ENCODE measurements at places on chromosomes 2 and 18.

DNA sequence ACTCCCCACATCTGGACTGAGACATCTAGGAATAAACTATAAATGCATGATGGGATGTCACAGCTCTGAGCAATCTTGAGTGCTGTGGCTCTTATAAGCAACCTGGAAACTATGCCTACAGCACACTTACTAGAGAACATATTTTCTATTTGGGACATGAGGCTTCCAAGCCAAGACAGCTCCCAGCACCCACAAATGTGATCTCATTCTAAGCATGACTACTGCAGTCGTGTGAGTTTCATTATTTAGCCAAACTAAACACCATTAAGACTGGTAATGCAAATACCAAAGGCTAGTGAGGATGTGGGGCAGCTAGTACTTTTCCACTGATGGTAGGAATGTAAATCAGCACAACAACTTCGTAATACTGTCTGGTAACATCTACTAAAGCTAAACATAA lies 72.5 kb downstream of the RTTN start:
- peak; percentile 74 for DNase-seq

DNA sequence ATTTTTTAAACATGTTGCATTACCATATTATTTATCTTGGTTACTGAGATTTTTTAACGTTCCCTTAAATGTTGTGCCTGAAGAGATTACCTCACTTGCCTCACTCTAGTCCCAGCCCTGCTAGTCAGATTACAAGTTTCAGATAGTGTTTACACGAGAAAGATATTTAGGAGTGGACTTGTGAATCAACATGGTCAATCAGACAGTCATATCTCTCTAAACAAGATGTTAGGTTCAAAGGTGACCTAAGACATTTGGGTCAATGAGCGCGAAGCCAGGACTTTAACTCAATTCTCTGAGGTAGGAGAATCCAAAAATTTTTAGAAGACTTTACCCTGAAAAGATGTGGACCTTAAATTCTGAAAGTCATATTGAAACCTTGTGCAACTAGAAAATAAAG lies 14.8 kb upstream of the CALCRL start:
- no peak for DNase-seq

DNA sequence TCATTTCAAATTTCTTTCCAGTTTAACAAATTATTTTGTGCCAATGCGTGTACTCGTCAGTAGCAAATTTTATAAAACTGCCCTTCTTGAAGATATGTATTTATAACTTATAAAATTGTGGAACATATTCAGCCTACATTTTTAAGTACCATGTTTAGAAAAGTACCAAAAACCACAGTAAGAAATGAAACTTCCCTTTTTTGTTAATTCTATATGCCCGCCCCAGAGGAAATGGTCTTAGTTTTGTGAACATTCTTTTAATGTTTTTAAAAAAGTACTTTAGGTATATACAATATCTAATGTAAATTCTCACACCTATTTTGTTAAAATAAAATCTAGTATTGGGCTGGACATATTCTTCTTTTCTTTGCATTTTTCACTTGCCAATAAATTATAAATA lies 1.2 kb downstream of the UGT1A9 start:
- DNase-seq, result no peak

DNA sequence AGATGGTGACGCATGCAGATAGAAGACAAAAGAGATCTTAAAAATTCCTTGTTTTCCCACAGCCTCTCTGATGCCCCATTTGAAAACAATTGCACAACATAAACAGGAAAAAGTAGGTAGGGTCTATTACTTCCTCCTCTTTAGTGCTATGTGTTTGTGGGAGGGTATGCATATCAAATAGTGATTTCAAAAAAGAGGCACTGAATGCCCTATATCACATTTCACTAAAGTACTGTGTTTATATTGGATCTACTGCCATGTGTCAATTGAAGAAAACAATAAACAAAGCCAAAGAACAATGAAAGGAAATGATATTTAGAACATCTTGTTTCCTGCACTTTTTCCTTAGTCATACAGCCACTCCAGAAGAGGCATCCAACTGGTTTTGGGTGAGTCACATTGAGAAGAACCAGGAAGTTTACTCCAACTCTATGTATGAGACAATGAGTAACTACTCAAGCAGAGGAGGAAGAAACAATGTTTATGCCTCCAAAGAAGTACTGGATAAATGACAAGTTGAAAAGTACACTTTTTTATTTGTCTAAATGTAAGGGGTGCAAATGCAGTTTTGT lies 583.6 kb downstream of the FBXO15 start:
- DNase-seq, result peak; percentile 37

DNA sequence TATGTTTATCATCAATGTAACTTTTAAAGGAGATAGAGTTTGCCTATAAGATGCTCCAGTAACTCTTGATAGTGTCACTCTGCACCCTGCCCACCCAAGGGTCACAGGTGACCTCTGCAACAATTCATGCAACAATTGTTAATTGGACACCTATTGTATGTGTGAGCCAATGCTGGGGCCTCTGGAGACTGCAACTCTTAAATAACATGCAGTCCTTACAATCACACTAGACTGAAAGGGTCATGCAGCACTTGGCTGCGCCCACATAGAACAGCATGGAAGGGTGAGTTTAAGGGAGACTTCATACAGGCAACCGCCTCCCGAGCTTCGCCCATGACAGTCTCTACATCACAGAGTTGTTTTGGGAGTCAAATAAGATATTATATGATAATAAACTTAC lies 137.1 kb upstream of the TWIST2 start:
- no peak for DNase-seq

DNA sequence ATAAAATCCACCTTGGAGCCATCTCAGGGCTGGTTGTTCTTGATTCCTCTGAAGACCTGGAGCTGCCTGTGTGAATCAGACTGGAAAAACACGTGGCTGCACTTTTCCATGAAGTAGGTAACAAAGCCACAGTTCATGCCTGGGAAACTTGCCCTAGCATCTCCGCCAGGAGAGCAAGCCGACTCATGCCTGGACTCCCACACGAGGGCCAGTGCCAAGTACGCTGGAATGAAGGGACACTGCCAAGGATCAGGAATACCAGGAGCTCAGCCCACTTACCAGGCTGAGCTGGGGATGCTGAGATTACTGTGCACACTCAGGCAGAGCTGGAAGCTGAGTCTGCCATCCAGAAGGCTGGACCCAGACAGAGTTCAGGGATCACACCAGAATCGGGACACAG lies 10.9 kb upstream of the FHL2 start:
- peak; percentile 94 for DNase-seq

DNA sequence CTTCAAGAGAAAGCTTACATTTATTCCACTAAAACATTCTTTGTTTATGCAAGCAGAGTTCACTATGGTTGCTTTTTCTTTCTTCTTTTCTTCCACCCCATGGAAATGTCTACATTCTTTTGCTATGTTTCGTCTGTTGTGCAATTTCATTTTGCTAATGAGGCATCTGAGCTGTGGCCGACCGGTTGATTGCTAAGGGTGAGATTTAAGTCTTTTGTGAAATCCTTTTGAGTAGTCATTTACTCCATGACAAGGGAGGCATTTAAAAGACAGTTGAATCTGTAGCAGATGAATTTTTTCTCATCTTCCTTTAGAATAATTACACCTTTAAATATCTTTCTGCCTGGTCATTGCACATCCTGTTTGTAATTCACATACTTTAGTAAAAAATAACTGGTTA lies 324.1 kb upstream of the THUMPD2 start:
- DNase-seq, result no peak

DNA sequence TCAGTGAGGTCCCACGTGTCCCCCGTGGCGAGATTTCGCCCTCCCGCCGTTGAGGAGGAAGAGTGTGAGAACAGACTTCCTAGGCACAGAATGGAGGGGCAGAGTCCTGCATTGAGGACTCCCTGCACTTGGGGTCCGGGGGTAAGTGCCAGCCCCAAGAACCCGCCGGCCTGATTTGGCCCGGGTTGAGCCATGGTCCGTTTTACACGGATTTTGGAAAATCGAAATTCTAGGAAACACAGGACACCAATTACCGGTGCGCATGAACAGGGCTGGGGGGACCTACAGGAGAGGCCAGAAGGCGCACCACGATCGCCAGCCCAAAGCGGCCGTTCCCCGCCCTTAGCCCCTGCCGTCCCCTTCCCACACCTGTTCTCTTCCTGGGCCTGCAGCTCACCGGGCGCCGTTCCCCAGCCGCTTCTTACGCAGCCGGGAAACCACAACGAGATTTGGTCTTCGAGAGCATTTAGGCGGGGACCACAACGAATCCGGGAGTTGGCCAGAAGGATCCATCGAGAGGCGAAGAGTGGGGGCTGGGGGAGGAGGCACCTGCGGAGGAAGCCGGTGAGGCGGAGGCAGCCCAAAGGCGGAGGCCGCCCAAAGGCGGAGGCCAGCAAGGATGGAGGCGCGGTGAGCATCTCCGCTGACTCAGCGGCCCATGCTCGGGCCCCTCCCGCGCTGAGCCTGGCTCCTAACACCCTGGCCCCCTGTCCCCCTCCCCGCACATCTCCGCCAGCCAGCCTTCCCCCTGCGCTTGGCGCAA lies 464 bp upstream of the TLX2 start:
- no peak for DNase-seq

DNA sequence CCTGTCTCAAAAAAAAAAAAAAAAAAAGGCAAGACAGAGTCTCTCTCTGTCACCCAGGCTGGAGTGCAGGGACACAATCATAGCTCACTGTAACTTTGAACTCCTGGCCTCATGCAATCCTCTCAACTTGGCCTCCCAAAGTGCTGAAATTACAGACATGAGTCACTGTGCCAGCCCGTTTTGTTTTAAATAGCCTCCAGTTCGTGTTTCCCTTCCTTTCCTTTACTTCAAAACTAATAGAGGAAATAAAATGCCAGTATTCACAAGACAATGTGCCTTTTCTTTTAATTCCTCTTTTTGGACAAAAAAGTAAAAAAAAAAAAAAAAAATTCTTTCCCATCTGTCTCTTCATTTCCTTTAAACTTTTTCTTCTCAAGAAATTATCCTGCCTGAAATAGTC lies 54.5 kb upstream of the ACMSD start:
- no peak for DNase-seq

DNA sequence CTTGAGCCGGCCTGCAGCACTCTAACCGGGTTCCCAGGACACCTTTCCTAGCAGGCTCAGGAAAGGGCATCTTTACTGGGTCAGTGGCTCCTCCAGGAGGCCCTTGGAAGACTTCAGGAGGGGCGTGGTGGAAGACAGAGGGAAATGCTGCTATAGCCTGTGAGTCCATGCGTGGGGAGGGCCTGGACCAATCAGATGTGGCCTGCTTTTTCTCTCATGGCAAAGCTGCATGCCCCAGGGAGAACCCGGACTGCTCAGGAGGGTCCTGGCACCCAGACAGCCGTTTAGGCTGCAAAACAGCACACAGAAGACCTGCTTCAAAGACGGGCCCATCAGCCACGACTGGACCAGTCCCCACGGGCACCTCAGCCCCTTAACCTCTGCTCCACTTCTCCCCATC lies 84.4 kb downstream of the EIPR1 start:
- no peak for DNase-seq

DNA sequence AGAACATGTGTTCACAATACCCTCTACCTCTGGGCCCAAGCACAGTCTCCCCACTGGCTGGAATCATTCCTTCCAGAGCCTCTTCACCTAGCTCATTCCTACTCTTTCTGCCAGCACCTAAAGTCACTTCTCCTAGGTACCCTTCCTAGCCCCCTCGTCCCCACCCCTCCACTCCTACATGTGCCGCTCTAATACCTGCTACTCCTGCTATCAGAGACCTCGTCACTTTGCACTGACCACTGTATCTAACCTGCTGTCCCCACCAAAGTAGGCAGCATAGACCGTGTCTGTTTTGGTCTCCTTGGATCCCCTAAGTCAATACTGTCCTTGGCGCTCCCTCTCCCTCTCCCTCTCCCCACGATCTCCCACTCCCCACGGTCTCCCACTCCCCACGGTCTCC lies 53.2 kb upstream of the PKDCC start:
- no peak for DNase-seq

DNA sequence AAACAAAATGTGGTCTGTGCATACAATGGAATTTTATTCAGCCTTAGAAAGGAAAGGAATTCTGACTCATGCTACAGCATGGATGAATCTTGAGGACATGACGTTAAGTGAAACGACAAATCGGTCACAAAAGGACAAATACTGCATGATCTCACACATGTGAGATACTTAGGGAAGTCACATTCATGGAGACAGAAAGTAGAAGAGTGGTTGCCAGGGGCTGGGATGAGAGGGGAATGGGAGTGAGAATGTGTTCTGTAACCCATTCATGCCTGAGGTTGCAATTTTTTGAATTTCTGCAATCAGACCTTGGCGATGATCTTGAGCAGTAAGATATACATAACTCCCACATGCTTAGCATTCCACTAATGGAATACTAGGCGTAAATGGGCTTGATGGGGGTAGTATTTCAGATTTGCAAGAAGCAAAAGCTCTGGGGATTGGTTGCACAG lies 22.0 kb downstream of the FHL2 start:
- DNase-seq, result no peak

- no peak for DNase-seq
These were observed 47.9 kb downstream of the E2F6 start for GRCh38 chr2:11417946-11418585.

DNA sequence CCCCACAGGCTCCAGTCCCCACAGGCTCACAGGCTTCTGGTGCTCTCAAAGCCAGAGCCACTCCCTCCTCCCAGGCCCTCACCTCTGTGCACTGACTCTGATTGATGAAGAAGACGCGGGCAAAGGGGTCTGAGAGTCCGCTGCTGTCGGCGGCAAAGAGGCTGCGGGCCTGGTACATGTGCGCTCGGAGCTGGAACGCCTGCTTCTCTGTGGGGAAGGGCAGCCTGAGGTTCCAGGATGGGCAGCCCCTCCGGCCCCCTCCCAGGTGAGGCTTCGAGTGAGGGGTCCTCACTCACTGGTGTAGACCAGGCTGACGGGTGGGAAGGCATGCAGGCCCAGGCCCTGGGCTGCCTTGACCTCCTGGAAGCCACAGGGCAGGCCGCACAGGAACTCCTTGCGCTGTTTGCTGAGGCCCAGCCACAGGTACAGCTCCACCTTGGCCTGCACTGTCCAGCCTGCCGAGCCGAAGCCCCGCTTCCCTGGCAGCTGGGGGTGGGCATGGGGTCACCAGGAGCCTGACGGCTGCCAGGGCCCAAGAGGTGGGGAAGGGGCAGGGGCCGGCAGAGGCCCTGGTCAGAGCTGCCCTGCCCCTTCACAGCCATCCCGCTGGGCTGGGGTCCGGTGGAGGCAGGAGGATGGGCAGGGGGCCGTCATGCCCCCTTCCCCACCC lies 2.0 kb downstream of the OTOF start:
- no peak for DNase-seq

DNA sequence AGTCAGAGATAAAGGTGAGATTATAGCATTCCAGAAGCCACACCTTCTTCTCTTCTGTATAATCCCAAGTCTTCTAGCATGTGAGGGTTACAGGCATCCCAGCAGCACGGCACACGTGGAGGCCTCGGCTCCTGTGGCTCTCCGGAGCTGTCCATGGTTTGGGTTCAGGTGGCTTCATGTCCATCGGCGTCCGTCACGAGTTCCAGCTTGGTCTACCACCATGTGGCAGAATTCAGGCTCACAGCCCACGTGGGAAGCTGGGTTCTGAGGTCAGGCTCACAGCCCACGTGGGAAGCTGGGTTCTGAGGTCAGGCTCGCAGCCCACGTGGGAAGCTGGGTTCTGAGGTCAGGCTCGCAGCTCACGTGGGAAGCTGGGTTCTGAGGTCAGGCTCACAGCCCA lies 378.3 kb upstream of the SALL3 start:
- DNase-seq, result no peak
